Stimulated activated CD8-positive, alpha-beta memory T cell treated with anti-CD3 and anti-CD28 coated beads, Interleukin-7, amount 100 ng/mL, for 4 hours (primary cell): ENCODE measurements at places on chromosomes 2 and 18.

DNA sequence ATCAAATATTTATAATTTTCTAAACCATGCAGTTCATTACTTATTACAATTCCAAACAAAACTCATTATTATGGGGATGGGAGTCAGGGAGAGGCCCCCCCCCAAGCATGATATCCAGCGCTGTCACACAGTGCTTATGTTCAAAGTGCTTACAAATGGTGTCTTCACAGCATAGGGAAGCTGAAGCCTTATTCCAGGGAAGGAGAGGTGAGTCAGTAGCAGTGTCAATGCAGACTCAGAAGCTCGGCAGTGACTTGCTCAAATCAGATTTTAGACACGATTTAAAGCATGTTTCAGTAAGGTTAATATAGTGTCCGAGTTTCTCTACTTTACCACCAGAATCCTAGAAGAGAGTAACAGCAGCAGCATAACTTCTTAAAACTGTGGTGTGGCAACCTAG lies 24.6 kb downstream of the SLC66A3 start:
- no peak for DNase-seq

- peak; percentile 53 for DNase-seq
These were observed 39.0 kb downstream of the COA5 start for GRCh38 chr2:98569197-98569793.

DNA sequence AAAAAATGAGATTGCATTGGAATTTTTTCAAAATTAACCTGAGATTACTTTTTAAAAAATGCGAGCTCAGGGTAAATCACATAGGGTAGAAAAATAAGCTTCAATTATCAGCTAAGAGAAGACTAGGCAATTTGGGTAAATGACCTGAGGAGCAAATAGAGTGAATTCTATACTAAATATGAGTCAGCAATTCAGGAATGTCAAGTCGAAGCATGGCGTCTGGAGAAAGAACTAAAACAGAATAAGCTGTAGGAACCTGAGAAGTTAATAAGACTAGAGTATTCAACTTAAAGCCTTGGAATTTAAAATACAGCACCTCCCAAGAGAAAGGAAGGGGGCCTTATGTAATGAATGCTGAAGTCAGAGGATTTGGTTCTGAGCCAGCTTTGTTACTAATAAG lies 487.0 kb downstream of the SUCLG1 start:
- DNase-seq, result no peak

- DNase-seq, result no peak
These were observed 295.0 kb upstream of the KCNH7 start for GRCh38 chr2:163133602-163134001.

DNA sequence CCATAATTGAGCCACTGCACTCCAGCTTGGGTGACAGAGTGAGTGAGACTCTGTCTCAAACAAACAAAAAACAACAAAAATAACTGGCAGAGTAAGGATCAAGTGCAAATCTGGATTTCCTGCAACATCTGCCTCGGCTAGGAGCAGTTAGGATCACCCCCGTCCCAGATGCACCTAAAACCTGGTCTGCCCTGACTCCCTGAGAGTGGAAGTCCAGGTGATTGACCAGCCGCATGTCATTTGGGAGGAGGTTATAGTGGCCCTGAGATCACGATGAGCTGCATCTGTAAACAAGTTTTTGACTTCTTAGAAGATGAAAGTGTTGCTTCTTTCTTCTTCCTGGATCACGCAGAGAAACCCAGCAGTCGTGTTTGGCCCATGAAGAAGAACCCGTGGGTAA lies 5.0 kb upstream of the ESPNL start:
- no peak for DNase-seq
